ENCODE measurements at places on chromosomes 2 and 18. TPM values are rescaled to one million over a fixed set of nuclear protein-coding genes. Genes with fewer than 3 reads are reported as not detected.

DNA sequence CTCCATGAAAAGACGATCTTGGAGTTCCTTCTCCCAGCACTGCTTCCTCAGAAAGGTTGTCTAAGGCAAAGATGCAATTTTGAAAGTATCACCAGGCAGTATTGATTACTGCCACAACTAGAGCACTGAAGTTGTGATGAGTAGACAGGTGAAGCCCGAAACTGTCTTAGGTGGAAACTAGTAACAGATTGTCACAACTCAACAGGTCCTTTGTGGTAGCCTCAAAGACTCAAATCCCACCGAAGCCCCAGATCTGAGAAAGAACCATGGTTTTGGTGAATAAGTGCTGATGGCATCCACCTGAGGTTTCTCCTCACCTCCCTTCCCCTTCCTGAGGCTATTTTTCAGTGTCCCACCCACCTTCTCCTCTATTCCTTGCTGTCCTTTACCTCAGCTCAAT lies 248.0 kb downstream of the DSEL start:
- DNase-seq: no peak

GRCh38 chr2:7191932-7192331 lies 274.7 kb downstream of the RNF144A start:
- DNase-seq: no peak

GRCh38 chr2:99066075-99066958 lies 75.2 kb upstream of the C2orf15 start:
- DNase-seq: peak; percentile 20

GRCh38 chr2:141151611-141152286 lies 979.1 kb downstream of the LRP1B start:
- no peak for DNase-seq

DNA sequence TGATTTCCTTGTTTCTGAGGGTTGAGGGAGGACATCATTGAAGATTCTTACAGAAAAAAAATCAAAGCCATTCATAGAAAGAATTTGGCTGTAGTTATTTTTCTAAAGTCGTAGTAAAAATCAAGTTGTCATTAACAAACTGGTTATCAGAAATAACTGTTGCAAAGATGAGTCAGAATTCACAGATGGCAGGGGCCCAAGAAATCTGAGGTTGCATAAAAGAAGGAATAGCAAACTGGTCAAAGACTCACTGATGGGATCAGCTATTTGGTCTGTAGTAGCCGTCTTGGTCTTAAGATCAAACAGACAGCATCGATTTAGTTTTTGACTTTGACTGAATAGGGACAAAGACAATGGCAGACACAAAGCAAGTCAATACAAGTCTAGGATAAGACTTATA lies 334.3 kb downstream of the FIGN start:
- no peak for DNase-seq

GRCh38 chr2:224286923-224287322 lies 115.0 kb downstream of the FAM124B start:
- DNase-seq: no peak

GRCh38 chr2:112155331-112156151 lies 17.4 kb downstream of the FBLN7 start:
- DNase-seq: no peak

GRCh38 chr2:23023722-23024121 lies 361.3 kb upstream of the KLHL29 start:
- no peak for DNase-seq

DNA sequence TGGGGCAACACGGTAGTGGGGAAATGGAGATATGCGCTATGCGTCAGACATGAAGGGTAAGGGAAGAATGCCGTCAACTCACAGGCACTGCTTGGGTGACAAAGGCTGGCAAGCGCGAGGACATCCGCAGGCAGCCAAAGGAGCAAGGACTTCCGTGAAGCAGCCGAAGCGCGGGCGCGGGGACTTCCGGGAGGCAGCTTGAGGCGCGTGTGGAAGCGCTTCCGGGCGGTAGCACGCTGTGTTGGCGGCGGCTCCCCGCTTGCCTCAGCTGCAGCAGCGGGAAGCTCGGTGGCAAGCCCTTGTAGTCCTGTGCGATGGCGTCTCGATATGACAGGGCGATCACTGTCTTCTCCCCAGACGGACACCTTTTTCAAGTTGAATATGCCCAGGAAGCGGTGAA lies at the start of gene PSMA8:
TSS of gene PSMA8 (plus strand) at position 218 of the 400 bp plus-strand sequence. CDS start at position 315, 97 bp downstream.
- no peak for DNase-seq

DNA sequence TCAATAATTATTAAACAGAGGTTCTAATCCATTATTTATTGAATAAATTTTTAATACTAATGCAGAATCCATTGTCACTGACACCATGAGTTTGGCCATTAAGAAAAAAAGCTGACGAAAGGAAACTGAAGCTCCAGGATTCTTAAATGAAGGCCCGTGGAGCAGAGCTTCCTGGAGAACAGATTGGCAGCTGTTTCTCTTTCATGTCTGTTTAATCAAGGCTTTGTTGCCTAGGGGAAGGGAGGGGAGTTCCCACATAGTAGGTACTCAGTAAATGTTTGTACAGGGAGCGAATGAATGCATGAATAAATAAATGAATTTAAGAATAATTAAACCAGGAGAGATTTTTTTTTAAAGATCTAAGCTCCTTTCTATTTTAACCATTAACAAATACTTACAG lies 315.1 kb upstream of the KLHL29 start:
- DNase-seq: no peak

DNA sequence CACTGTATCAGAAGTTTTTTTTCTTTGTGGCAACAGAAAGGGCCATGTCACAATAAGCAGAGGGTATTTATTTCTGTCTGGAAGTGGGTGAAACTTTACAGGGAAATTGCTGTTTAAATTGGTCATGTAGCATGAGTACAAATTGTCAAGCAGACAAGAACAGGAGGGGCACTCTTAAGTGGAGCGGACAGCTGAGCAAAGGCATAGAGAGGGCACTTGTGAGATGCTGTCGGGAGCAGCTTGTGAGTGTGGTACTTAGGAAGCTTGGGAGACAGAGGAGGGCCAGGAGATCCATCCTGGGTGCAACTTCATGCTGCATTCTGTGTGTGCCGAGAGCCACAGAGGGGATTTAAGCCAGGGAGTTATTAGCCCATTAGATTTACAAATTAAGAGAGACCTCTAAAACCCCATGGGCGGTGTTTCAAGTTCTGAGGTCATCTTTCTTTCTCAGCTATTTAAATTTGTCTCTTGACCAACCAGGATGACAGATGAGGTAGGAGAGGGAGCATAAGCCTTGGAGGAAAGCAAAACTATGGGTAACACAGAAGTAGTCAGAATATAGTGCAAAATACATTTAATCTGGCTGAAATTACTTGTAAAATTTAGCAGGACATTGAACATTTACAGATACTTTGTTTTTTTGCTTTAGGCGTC lies 30.4 kb downstream of the INPP4A start:
- DNase-seq: no peak

GRCh38 chr2:45418532-45418931 lies 192.5 kb downstream of the SRBD1 start:
- DNase-seq: no peak

- no peak for DNase-seq
Measured at GRCh38 chr18:75173125-75173432, 35.9 kb downstream of the PTGR3 start.

- DNase-seq: no peak
Measured at GRCh38 chr2:227004482-227004881, 159.5 kb downstream of the COL4A4 start.

DNA sequence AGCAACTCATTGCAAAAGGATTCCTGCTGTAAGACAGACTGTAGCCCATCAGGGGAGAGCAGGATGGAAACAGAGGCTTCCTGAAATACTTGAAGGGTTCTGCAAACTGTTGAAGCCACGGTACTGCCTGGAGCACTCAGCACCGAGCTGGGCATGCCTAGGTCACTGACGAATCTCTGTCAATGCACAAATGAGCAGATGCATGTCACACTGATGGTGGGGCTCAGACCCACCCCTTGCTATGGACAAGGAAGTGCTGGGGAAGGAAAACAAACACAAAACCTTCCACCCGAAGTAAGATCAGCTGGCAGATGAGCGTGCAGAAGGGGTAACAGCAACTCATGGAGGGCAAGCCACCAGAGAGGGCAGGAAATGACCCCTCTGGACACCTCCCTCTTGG lies 136.7 kb downstream of the BCL2 start:
- no peak for DNase-seq

DNA sequence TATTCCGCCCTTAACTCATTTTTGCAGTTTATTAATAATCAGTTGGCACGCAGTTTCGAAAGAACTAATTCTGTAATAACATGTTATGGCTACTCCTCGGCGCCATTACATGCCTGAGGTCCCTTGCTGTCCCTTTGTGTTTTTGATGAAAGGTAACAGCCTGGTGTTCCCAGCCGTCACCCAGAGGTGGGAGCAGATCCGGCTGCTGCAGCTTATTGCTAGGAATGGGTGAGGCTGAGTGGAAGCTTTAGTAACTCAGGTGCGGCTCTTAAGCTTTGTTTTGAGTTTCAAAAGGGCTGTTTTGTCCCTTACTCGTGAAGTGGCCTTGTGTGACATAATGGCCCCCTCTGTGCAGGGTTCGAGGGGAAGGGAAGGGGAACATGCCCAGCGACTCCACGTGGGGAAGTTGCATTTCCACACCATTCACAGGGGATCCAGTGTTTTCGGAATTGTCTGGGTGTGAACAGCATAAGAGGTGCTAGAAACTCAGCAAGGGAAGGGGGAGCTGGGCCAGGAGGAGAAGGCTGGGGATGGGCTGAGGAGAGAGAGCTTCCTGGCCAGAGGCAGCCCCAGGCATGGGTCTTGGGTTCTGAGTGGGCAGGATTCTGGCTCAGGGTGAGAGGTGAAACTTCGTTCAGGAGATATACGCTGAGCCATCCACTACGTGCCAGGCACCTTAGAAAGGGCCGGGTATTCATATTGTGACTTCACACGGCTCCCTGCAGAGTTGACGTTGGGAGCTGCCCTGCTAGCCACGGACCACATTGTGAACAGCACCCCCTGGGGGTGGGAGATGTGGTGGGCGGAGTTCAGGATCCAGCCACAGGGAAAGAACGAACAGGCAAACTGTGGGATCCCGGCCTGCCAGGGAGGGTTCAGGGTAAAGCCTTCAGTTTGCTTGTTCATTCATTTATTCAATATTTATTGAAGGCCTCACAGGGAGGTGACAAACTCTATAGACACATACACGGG lies 84.4 kb downstream of the TGOLN2 start:
- DNase-seq: no peak

The GALNT5 gene
- 0.08 TPM for total RNA-seq

The RAPGEF4 gene
- total RNA-seq: 0.62 TPM

The SAP130 gene
- total RNA-seq: 34.6 TPM

The WDR35 gene
- total RNA-seq: 13.8 TPM

The FOXI3 gene
- not detected for total RNA-seq

The DYNAP gene
- total RNA-seq: not detected
